Fibroblast of mammary gland (primary cell): ENCODE measurements at places on chromosomes 6 and 20.

- peak; percentile 16 for DNase-seq
Observed at GRCh38 chr6:39280247-39280731, 33.9 kb downstream of the KCNK17 start.

DNA sequence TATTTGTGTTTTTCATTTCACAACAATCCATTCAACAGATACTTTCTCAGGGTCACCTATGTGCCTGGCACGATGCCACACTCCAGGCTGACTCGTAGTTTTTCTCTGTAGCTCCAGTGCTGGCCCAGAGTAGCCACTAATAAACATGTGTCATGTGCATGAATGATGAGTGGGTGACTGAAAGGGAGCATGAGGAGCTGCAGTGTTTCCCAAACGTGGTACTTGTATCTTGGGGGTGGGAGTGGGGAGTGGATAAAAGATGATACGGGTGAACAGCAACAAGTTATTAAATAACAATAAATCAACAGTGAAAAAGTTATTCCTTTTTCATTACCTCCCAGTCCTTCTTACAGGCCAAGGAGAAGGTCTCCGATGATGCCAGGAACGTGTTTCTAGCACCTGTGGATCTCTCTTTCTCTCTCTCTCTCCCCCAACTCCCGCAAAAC lies 17.1 kb downstream of the SRXN1 start:
- DNase-seq = no peak

DNA sequence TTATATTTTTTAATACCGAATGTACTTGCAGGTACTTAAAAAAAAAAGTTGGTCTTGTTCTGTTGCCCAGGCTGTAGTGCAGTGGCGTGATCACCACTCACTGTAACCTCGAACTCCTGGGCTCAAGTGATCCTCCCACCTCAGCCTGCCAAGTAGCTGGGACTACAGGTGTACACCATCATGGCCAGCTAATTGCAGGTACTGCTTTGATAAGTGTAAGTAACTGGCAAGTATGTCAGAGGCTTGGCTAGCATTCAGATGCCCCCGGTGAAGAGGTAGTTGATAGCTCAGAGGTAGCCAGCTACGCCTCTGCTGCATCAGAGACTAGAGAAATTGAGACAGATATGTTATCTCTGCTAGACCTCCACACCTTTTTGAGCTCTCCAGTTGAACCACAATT lies 40.5 kb downstream of the BTBD9 start:
- no peak for DNase-seq

GRCh38 chr6:49326347-49326746 lies 136.7 kb downstream of the MMUT start:
- peak; percentile 42 for DNase-seq
